ENCODE measurements at places on chromosomes 2 and 18.

GRCh38 chr2:60294901-60295635 lies 258.4 kb downstream of the BCL11A start:
- DNase-seq: no peak

DNA sequence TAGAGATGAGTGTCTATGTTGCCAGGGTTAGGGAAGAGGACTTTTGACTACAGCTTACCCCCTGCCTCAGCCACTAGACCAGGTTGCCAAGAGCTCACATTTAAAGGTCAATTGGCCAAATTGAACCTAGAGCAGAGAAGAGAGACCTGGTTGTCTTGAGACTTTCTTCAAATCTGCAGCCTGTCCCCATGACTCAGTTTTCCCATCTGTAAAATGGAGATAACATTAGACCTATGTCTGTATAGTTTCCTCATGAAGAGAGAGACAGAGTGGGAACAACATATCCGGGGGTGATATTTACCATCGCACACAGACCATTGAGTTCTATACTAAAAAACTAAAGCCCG lies 1.6 kb upstream of the LIPG start:
- no peak for DNase-seq

- no peak for DNase-seq
Measured at GRCh38 chr2:20620271-20620681, 30.6 kb downstream of the HS1BP3 start.

DNA sequence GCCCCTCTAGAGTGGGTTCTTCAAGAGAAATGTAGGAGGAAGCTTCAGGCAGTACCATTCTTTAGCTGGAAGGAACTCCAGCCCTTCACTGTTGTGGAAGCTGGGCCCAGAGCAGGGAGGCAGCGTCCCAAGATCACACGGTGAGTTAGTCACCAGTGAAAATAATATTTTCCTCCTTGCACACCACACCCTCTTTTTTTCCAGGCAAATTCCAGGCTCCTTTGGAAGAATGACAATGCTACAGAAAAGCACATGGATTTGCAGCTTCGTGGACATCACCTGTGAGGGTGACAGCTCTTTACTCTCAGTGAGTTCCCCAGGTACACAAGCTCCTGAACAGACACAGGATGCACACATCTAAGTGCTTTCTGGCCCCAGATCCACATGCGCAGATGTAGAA lies 157.1 kb downstream of the COL6A3 start:
- DNase-seq: no peak

DNA sequence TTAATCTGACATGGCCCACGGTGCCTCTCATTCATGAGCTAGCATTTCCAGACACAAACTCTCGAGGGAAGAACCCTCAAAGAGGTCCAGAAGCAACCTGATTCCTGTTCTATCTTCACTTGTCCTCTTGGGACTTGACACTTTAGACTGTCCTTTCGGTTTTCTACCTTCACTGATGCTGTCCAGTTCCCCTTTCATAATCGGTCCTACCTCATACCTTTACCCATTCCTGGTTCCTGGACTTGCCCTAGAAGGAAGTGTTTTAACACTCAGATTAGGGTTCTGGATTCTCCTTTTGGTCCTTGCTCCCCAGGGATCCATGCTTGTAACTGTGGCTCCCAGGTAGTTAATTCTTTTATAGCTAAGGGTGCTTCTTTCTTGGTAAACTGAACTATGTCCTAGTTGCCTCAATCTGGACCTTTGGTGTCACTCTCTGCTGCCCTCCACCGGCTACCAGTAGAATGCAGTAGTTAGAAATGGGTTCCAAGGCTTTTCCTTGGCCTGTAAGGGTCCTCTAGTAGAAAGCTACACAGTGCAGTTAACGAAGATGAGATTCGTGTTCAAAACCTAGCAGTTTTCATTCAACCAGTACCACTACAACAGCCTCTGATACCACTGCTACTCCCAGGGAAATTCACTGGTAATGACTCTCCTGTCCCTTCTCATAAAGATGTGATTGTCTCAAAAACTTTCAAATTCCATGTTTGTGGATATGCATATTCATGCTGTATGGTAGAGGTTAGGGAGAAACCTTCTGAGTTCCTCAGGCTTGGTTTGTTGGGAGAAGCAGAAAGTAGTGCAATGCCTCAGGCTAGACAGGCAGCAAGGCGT lies 178.1 kb upstream of the CYP26B1 start:
- DNase-seq: no peak

GRCh38 chr18:73043611-73044010 lies 175.8 kb upstream of the NETO1 start:
- DNase-seq: no peak

DNA sequence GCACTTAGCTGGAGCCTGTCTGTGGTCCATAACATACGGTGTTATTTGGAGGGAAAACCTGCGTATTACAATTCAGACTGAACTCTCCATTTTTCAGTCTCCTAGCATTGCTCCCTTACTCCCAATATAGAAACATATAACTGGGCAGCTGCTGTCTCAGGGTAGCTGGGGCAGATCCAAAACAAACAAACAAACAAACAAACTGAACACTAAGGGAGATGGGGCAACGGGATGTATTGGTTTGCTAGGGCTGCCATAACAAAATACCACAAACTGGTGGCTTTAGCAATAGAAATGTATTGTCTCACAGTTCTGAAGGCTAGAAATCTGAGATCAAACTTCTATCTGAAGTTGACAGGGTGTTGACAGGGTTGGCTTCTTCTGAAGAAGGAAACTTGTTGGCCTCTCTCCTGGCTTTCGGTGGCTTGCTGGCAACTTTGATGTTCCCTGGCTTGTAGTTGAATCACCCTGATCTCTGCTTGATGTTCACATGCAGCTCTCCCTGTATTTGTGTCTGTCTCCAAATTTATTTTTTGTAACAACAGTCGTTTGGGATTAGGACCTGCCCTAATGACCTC lies 329.3 kb upstream of the ZNF804A start:
- DNase-seq: no peak

DNA sequence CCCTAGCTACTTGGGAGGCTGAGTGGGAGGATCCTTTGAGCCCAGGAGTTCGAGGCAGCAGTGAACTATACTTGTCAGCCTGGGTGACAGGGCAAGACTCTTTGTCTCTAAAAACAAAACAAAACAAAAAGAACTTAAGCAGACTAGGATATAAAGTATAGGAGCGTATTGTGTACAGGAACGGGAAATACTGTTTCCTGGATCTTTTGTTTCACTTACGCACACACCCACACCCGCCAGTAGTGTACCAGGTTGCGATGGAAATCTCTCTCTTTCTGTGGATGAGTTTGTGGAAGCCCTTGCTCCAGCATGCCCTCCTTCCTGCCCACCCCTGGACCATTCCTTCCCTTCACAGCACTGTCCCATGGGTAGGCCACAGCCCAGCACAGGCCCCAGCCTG lies 136.3 kb downstream of the RPIA start:
- no peak for DNase-seq

- DNase-seq: no peak
Measured at GRCh38 chr18:54926593-54927325, 32.5 kb downstream of the CCDC68 start.

DNA sequence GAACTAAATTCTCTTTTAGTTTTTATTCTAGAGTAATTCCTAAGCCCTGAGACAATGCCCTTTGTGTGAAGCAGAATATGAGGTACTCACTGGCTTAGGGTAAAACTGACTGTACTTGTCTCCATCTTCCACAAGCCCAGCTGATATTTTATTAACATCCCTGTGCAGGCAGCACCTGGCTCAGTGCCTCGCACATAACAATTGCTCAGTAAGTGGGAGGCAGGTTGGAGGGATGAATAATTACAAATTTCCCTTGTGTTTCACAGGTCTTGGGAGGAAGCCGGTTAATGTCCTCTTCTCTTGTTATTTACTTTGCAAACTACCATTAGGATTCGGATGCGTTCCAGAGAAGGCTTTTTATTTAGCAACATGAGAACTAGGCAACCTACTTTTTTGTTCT lies 249.8 kb upstream of the FSHR start:
- DNase-seq: no peak

DNA sequence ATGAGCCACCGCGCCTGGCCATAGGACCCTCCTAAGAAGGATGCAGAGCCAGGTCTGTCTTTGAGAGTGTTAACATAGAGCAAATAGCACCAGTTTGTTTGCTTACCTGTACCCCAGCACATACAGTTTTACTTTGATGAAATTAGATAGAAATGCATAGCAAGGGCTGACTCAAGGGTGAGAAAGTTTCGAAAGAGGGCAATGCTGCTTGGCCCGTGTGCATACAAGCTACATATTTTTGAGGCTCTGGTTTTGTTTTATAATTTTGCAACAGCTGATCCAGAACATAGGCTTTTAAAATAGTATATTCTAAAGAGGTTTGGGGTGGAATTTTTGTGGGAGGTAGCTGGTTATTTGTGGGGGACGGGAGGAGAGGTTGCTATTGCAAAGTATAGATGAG lies 151.7 kb downstream of the MCFD2 start:
- DNase-seq: no peak

GRCh38 chr2:130878316-130878715 lies 41.6 kb downstream of the ARHGEF4 start:
- no peak for DNase-seq

GRCh38 chr2:148720501-148721001 lies 76.0 kb downstream of the EPC2 start:
- peak; percentile 1 for DNase-seq

DNA sequence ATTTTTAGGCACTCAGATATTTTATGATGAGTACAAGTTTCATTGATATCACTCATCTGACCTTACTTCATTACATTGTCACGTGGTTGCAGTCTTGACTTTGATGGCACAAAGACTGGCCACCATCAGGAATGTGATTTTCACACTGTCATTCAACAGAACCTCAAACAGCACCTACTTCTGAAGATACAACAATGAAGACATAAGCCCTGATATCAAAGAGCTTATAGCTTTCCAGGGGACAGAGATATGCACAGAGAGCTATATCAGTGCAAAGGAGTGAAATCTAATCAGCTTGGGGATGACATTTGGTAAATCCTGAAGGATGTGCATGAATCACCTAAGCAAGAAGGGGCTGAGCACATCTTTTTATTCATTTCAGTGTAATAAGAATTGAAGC lies 72.3 kb downstream of the MEP1B start:
- DNase-seq: no peak

- no peak for DNase-seq
Measured at GRCh38 chr18:9989481-9989880, 75.7 kb downstream of the VAPA start.

GRCh38 chr2:26168785-26169184 lies 4.1 kb upstream of the GAREM2 start:
- DNase-seq: no peak

GRCh38 chr18:8800876-8801262 lies 95.5 kb downstream of the MTCL1 start:
- DNase-seq: no peak

DNA sequence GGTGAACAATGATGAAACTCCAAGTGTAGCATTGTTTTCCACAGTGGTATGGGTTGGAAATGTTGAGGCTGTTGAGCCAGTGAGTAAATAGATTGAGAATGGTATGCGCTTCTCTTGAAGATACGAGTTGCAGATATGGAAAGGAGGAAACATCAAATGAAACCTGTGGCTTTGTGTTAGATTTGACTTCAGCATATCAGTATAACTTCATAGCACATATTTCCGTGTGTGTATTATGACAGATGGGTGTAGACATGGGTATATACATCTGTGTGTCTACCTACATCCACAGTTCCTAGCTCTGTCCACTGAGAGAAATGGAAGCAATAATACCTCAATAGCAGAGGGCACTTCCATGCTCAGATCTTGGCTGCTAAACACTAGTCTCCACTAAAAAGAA lies 8.0 kb downstream of the SNED1 start:
- DNase-seq: no peak
